ENCODE measurements at places on chromosomes 4 and X. TPM values are rescaled to one million over a fixed set of nuclear protein-coding genes. Genes with fewer than 3 reads are reported as not detected.

Gene FGF5
- 0.09 TPM for total RNA-seq

Gene CXorf65
- not detected for total RNA-seq

Gene USP17L28
- total RNA-seq: not detected

Gene PWWP3B
- not detected for total RNA-seq

Gene PTTG2
- not detected for total RNA-seq

Gene LRBA
- 38.9 TPM for total RNA-seq

All from dermis lymphatic vessel endothelial cell (primary cell).